ENCODE measurements at places on chromosomes 6 and 20. TPM values are rescaled to one million over a fixed set of nuclear protein-coding genes. Genes with fewer than 3 reads are reported as not detected.

DNA sequence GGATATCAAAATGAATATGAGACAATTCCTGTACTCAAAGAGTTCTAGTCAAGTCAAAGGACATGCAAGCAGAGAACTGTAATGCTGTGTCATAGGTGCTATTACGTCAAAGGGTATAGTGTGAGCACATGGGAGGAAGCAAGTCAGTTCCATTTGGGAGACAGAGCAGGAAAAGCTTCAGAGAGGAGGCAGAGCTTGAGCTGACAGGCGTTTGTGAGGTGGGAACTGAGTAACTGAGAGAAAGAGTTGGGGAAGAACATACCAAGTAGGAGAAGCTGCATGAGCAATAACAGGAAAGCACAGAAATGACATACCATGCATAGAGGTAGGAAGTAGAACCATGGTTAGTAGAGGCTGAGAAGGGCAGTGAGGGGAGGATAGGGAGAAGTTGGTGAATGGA lies 15.2 kb upstream of the SSR1 start:
- H3K4me3 ChIP-seq, result no peak overlapping the region
- H3K27me3 ChIP-seq, result no peaks in the 10 kb centered on the region
- DNase-seq, result no peak
- H3K27ac ChIP-seq, result no peak overlapping the region

DNA sequence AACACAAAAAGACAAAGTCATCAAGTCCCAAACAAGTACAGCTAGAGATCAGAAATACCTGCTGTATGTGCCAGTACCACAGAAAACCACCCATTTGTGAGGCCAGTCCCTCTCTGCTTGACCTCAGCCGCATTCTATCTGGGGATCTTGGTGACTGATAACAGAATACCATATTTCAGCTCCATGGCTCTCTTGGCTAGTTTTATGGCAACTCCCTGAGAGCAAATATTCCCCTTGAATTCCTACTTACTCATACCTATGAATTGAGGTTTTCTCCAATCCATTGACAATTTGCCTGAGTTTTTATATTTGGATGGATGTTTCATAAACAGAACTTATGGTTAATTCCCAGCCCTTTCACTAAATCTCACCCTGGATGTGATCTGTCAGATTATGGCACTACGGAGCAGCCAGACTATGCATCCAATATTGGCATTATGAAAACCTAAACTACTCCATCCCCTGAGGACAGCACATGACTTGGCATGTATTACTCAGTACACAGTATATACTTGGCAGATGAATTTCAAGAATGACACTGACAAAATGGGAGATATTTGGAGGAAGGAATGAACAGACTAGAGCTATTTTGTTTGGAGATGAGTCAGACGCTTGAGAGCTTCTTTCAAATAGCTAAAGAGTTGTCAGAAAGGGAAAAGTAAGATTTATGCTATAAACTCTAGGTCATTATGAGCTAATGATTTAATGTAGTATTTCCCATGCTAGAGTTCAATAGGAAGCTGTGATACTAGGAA lies 95.7 kb downstream of the PRDM1 start:
- DNase-seq, result no peak
- H3K4me3 ChIP-seq, result no peak overlapping the region
- no peak overlapping the region for H3K27ac ChIP-seq
- peaks cover 10% of the 10 kb centered on the region for H3K4me1 ChIP-seq

DNA sequence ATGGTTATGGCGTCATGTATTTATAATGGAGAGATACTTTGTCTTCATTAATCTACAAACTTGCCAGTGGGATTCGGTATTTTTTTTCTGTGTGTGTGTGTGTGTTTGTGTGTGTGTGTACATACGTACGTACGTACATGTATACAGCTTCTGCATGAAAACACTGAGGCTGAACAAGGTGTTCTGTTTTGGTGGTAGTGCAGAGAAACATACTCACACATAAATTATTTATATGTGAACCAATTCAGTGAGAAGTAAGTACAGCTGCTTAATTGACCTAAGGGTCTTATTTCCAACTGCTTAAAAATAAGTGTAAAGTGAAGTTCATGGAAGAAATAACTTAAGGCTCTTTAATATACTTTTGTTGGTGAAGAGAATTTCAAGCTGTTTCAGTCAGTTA lies 234.2 kb downstream of the BCKDHB start:
- H3K4me1 ChIP-seq, result peaks cover 13% of the 10 kb centered on the region
- no peak overlapping the region for H3K27ac ChIP-seq
- H3K27me3 ChIP-seq, result no peaks in the 10 kb centered on the region
- H3K4me3 ChIP-seq, result no peak overlapping the region
- no peaks in the 10 kb centered on the region for H3K36me3 ChIP-seq
- no peak for DNase-seq

- no peaks in the 10 kb centered on the region for H3K4me1 ChIP-seq
- no peak overlapping the region for H3K27ac ChIP-seq
- H3K27me3 ChIP-seq, result peaks cover 13% of the 10 kb centered on the region
- no peak for DNase-seq
- H3K36me3 ChIP-seq, result no peaks in the 10 kb centered on the region
- H3K4me3 ChIP-seq, result no peak overlapping the region
Observed at GRCh38 chr20:59082077-59082740, 39.6 kb upstream of the PRELID3B start.

- H3K27me3 ChIP-seq, result no peaks in the 10 kb centered on the region
- no peak for DNase-seq
- H3K4me3 ChIP-seq, result no peak overlapping the region
Observed at GRCh38 chr6:89630488-89630887, 8.1 kb downstream of the LYRM2 start.

DNA sequence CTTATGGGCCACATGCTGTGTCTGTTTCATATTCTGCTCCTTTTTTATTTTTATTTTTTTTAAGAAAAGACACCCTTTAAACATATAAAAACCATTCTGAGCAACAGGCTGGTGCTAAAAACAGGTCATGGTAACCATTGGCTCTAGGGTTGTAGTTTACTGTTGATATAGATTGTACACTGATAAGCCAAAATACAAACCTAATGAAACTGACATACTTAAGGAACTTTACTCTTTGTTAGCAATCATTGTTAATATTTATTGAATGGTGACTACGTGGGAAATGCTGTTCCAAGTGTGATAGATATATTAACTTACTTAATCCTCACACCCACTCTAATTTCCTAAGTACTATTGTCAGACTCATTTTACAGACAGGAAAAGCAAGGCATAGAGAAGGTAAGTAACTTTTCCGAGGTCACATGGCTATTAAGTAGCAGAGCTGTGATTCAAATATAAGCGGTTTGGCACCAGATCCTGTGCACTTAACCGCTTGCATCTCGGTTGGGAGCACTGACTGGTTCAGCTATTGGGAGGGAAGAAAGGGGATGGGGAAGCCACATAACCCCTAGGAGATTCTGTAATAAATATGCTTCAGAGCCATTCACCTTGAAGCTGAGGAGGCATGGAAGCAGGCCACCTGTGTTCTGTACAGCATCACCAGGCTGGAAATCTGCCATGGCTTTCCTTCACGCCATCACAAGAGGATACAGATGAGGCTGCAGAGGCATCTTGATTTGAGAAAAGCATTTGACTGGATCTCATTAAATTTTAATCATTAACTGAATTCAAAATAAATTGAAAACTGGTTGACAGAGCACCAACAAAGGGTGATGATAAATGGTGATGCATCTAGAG lies 4.9 kb downstream of the TRAF3IP2 start:
- DNase-seq, result no peak
- H3K4me1 ChIP-seq, result peaks cover 30% of the 10 kb centered on the region
- H3K4me3 ChIP-seq, result no peak overlapping the region
- H3K27me3 ChIP-seq, result peaks cover 10% of the 10 kb centered on the region
- H3K36me3 ChIP-seq, result no peaks in the 10 kb centered on the region

DNA sequence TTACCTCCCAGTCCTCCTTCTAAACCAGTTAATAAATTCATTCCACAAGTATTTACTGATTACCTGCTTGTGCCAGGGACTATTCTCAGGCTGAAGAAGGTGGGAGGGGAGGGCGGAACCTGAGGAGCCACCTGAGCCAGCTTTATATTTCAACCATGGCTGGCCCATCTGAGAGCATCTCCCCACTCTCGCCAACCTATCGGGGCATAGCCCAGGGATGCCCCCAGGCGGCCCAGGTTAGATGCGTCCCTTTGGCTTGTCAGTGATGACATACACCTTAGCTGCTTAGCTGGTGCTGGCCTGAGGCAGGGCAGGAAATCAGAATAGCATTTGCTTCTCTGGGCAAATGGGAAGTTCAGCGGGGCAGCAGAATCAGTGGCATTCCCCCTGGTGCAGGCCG lies 4.9 kb upstream of the AAR2 start:
- no peaks in the 10 kb centered on the region for H3K36me3 ChIP-seq
- no peak overlapping the region for H3K4me3 ChIP-seq
- DNase-seq, result no peak
- H3K27ac ChIP-seq, result no peak overlapping the region
- no peaks in the 10 kb centered on the region for H3K27me3 ChIP-seq

FAM209B gene
- not detected for total RNA-seq

AIF1 gene
- total RNA-seq, result not detected

DNAH8 gene
- 0.09 TPM for total RNA-seq

PRKN gene
- total RNA-seq, result 2.8 TPM
